ENCODE measurements at places on chromosomes 1 and 21.

GRCh38 chr1:188022661-188023060, 1193.9 kb downstream of the PLA2G4A start:
- DNase-seq = no peak

GRCh38 chr21:14838400-14838799, 226.4 kb downstream of the NRIP1 start:
- no peak for DNase-seq

- no peak for DNase-seq
These were observed 36.0 kb downstream of the GPR3 start for GRCh38 chr1:27428316-27429028.

GRCh38 chr1:2296614-2297013, 68.5 kb downstream of the SKI start:
- DNase-seq = no peak

GRCh38 chr1:44723496-44724295, 7.3 kb downstream of the RNU5D-1 start:
- no peak for DNase-seq

- no peak for DNase-seq
These were observed 36.6 kb downstream of the BMP8A start for GRCh38 chr1:39528082-39528481.

DNA sequence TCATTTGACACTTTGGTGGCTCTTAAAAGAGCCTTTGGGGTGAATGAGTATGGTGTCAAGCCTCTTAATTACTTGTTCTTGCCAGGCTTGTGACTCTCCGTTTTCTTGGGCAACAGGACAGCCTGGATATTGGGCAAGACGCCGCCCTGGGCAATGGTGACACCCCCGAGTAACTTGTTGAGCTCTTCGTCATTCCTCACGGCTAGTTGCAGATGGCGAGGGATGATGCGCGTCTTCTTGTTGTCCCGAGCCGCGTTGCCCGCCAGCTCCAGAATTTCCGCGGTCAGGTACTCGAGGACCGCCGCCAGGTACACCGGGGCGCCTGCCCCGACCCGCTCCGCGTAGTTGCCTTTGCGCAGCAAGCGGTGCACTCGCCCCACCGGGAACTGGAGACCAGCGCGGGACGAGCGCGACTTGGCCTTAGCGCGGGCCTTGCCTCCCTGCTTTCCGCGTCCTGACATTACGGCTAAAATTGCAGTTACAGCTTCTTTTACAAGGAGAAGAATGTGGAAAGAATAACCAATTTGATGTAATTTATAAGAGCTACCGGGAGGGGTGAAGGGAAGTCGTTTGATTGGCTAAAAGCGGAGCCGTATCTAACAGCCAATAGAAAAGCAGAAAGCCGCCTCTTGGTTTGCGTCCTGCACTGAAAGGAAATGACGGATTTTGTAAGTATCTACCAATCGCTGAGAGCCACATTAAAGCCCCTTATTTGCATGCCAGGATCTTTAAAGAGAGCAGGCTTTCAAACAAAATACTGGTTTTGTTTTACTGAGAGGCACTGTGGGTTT, 11.7 kb upstream of the BOLA1 start:
- DNase-seq = peak; percentile 92

GRCh38 chr21:41542727-41543126, 34.8 kb upstream of the TMPRSS2 start:
- no peak for DNase-seq

DNA sequence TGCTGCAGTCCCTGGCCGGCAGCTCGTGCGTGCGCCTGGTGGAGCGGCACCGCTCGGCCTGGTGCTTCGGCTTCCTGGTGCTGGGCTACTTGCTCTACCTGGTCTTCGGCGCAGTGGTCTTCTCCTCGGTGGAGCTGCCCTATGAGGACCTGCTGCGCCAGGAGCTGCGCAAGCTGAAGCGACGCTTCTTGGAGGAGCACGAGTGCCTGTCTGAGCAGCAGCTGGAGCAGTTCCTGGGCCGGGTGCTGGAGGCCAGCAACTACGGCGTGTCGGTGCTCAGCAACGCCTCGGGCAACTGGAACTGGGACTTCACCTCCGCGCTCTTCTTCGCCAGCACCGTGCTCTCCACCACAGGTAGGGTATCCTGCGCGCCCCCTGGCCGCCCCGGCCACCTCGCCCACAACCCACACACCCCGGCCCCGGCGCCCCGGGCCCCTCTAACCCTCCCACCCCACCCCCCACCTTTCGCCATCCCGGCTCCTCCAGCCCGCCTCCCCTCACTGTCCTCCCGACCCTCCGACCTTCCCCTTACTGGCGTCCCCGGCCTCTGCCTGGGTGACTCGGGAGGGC, 352 bp downstream of the KCNK1 start:
- peak; percentile 39 for DNase-seq

DNA sequence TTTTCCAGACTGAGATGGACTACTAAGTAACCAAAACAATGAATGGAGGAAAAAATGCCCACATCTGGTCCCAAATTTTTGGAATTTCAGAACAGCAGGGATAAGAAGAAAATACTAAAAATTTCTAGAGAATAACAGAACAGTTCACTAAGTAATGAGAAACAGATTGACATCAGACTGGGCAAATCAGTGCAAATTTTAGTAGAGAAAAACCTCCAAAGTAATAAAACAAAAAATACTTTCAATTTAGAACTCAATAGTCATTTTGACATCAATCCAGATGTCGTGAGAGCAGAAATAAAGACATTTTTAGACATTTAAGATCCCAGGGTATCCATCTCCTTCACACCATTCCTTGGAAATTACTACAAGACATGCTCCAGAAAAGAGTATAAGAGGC, 39.3 kb downstream of the CRP start:
- DNase-seq = no peak

- DNase-seq = peak; percentile 61
These were observed 509.8 kb upstream of the ADAMTS5 start for GRCh38 chr21:27476696-27477095.

DNA sequence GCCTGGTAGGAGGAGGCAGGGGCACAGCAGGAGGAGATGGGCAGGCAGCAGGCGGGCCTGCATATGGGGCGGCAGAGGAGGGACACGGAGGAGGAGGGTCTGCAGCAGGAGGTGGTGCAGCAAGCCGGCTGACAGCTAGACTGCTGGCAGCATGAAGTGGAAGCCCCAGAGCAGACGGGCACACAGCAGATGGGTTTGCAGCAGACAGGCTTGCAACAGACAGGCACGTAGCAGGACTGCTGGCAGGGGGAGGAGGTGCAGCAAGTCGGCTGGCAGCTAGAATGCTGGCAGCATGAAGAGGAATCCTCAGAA, 615 bp downstream of the KRTAP10-5 start:
- DNase-seq = no peak

DNA sequence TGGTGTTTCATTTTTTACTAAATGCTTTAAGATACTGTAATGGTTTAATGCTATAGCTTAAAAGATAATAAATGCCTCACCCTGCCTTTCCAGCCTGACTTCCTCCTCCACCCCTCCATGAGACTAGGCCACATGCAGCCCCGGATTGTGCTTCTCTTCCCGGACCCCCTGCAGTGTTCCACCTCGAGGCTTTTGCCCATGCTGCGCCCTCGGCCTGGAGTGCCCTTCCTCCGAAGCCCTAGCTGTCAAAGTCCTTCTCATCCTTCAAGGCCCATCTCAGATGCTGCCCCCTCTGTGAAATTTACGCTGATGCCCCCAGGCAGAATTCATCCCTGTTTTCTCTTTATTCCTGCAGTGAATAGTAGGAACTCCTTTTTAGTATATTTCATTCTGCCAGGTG, 98.5 kb downstream of the ATP5PO start:
- no peak for DNase-seq

GRCh38 chr21:26708223-26708800, 135.2 kb upstream of the CYYR1 start:
- no peak for DNase-seq

DNA sequence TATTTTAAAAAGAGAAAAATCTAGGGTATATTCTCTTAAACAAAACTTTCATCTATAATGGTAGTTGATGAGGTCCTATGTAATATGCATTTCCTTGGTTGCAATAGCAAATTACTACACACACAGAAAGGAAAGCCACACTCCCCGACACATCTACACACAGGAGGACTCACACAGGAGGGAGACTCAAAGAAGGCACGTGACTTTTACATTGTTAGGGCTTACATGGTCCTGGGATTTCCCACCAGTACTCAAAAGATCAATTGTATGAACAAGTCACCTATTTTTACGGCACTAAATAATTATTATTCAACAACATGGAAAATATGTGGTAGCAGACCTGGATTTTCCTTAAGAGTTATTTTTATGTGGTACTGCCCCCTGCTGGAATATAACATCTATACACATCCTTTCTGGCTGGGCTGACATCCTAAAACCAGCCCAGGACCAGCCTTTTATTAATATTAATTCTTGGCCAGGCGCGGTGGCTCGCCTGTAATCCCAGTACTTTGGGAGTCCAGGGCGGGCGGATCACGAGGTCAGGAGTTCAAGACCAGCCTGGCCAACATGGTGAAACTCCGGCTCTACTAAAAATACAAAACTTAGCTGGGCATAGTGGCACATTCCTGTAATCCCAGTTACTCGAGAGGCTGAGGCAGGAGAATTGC, 33.9 kb upstream of the LGALS8 start:
- peak; percentile 72 for DNase-seq

GRCh38 chr1:94113589-94114226, 7.2 kb downstream of the ABCA4 start:
- no peak for DNase-seq

- DNase-seq = no peak
These were observed 9.5 kb upstream of the SLC2A5 start for GRCh38 chr1:9078752-9079500.

DNA sequence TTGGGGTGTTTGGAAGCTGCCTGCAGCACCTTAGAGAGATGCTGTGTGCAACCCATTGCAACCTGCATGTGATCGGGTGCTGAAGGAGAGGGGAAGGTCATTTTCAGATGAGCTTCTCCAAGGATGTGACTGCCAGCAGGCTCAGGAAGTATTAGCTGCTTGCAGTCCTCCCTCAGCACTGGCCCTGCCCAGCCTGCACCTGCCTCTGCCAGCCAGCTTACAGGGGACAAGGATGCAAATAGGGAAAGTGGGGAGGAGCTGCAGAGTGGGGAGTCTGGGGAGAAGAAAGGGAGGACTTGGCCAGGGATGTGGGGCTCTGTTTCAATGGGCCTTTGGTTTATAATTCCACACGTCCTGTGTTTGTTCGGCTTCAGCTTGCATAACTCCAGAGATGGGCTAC, 254.5 kb downstream of the RRAGC start:
- no peak for DNase-seq
